Esophagus squamous epithelium (tissue), 5 donors: ENCODE measurements at places on chromosomes 2 and 18. TPM values are rescaled to one million over a fixed set of nuclear protein-coding genes. Genes with fewer than 3 reads are reported as not detected.

- no peak overlapping the region for H3K4me3 ChIP-seq
- H3K4me1 ChIP-seq, result no peaks in the 10 kb centered on the region
Measured at GRCh38 chr2:120614901-120615300, 120.8 kb upstream of the GLI2 start.

GRCh38 chr18:48136827-48137373, 206.4 kb upstream of the SMAD2 start:
- H3K4me1 ChIP-seq, result peaks cover 100% of the 10 kb centered on the region
- peaks cover 20% of the 10 kb centered on the region for H3K27me3 ChIP-seq
- H3K36me3 ChIP-seq, result no peaks in the 10 kb centered on the region
- DNase-seq, result no peak

DNA sequence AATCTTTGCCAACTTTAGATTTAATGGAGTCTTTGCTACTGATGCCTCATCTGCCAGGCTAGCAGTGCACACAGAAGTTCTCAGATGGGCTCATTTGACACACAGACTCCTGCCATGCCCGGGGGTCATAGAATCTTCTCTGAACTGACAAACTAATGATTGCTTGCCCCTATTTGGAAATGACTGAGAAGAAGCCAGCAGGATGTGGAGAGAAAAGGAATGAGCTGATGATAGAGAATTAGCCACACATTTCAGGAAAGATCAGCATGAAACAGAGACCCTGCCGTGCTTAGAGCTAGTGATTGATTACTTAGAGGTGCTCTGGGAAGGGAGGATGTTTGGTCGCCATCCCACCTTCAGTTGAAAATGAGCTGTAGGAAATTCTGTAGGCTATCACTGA, 178.5 kb downstream of the TPGS2 start:
- no peaks in the 10 kb centered on the region for H3K36me3 ChIP-seq
- H3K27ac ChIP-seq, result no peak overlapping the region
- no peak overlapping the region for H3K4me3 ChIP-seq
- no peaks in the 10 kb centered on the region for H3K4me1 ChIP-seq

DNA sequence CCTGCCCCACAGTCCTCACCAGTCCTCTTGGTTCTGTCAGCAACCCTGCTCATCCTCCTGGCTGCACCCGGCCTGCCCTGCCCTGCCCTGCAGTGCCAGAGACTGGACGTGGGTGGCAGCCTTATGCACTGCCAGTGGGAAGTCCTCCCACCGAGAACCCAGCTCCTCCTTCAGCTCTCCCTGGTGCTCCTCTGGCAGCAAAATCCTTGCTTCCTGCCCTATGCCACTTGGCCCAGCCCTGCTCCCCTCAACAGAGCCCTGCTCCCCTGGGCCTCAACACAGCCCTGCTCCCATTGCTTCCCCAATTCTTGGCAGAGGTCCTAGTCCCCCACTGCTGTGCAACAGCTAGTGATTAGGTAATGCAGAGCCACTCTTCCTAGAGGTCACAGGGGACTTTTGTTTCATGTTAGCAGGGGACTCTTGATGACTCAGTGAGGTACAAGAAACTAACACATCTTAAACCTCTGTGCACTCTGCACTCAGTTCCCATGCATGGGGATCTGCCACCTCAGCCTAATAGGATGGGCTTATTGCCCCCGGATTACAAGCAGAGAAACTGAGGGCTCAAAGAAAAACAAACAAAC, 58.0 kb upstream of the EDAR start:
- no peak overlapping the region for H3K27ac ChIP-seq
- no peak for DNase-seq
- no peaks in the 10 kb centered on the region for H3K4me1 ChIP-seq

GRCh38 chr2:238290715-238291549, 2.5 kb upstream of the PER2 start:
- no peaks in the 10 kb centered on the region for H3K36me3 ChIP-seq
- H3K27ac ChIP-seq, result peak overlapping the region; percentile 94
- H3K4me1 ChIP-seq, result peaks cover 29% of the 10 kb centered on the region

- H3K4me1 ChIP-seq, result no peaks in the 10 kb centered on the region
- no peaks in the 10 kb centered on the region for H3K36me3 ChIP-seq
- H3K4me3 ChIP-seq, result no peak overlapping the region
- no peaks in the 10 kb centered on the region for H3K27me3 ChIP-seq
Measured at GRCh38 chr18:23938901-23939341, 75.6 kb upstream of the TTC39C start.

Gene C2orf92
- total RNA-seq, result 12.8 TPM

Gene MC2R
- not detected for total RNA-seq
